ENCODE measurements at places on chromosomes 16 and 17. TPM values are rescaled to one million over a fixed set of nuclear protein-coding genes. Genes with fewer than 3 reads are reported as not detected.

Gene DPEP3
- total RNA-seq: not detected

Gene GPR139
- total RNA-seq: not detected

Gene DLX4
- total RNA-seq: not detected

Gene CA7
- total RNA-seq: not detected

Gene TNS4
- 0.78 TPM for total RNA-seq

Gene KRTAP4-4
- total RNA-seq: not detected

Gene MYH8
- total RNA-seq: not detected

Gene CTRB1
- 9.3 TPM for total RNA-seq

Gene C1QTNF8
- total RNA-seq: 4.3 TPM

Gene ACE
- total RNA-seq: 5.4 TPM

Gene LGALS9B
- total RNA-seq: 1.7 TPM

Gene ARL4D
- 3.5 TPM for total RNA-seq

Gene HOXB5
- total RNA-seq: 3.8 TPM

Gene LRRC46
- total RNA-seq: 0.42 TPM

Gene TBC1D3B
- total RNA-seq: 4.0 TPM

Gene METRN
- total RNA-seq: 28.9 TPM
